Activated CD4-positive, alpha-beta T cell treated with anti-CD3 and anti-CD28 coated beads, Interleukin-2, amount 10 ng/mL, durations not matched to agents 7 days and 5 days (primary cell): ENCODE measurements at places on chromosomes 16 and 17.

- DNase-seq = no peak
Observed at GRCh38 chr17:16948587-16949376, 23.1 kb downstream of the TNFRSF13B start.

DNA sequence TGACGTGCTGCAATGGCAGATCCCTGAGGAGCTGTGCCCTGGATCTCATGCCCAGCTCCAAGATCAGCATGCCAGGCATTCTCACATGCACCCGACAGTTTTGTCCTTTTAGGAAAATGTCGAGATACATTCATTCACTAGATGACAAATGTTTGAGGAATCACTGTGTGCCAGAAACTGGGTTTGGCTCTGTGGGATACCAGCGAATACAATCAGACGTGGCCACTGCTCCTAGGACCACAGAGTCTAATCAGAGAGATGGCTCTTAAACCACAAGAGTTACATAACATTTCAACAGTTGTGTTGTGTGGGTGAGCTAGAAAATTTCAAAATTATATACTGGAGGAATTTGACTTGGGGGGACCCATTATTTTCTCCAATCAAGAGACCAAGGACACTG lies 579.7 kb downstream of the CDH13 start:
- no peak for DNase-seq

DNA sequence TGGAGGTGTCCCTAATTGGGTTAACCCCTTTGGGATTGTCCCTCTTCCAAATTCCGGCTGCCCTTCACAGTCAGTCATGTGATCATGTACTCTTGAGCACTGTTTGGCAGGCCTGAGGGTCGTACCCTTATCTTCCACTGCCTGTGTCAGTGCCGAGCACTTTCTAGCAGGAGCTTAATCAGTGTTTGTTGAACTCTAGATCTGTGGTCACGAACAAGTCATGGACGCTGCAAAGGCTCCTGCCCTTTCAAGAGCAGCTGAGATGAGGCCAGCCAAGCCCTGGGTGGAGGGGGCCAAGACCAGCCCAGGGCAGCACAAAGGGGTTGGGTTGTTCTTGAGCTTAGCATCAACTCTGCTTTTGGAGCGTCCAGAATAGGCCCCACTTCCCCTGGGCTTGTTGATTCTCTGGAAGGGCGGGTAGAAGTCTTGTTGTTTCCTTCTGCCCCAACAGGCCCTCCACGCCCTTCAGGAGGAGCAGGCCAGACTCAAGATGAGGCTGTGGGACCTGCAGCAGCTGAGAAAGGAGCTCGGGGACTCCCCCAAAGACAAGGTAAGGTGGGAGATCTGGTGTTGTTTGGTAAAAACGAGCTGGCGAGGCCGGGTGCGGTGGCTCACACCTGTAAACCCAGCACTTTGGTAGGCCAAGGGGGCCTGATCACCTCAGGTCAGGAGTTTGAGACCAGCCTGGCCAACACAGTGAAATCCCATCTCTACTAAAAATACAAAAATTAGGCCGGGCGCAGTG lies 5.3 kb downstream of the IFI35 start:
- DNase-seq = no peak

DNA sequence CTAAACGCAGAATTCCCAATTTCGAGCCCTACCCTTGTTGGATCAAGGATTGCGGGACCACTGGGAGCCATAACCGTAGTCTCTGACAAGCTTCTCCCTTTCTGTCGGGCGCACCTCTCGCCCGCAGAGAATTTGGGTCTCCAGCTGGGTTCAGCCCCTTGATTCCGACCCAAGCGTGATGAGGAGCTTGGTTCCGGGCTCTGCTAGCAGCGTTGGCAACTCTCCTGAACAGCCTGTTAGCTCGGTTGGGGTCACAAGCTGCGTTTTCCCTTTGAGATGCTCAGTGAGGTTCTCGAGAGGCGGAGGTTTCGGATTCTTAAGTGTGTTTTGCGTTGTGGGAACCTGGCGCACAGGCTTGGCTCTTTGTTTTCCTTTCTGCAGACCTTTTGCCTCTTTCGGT lies 655 bp downstream of the ATXN1L start:
- peak; percentile 44 for DNase-seq

DNA sequence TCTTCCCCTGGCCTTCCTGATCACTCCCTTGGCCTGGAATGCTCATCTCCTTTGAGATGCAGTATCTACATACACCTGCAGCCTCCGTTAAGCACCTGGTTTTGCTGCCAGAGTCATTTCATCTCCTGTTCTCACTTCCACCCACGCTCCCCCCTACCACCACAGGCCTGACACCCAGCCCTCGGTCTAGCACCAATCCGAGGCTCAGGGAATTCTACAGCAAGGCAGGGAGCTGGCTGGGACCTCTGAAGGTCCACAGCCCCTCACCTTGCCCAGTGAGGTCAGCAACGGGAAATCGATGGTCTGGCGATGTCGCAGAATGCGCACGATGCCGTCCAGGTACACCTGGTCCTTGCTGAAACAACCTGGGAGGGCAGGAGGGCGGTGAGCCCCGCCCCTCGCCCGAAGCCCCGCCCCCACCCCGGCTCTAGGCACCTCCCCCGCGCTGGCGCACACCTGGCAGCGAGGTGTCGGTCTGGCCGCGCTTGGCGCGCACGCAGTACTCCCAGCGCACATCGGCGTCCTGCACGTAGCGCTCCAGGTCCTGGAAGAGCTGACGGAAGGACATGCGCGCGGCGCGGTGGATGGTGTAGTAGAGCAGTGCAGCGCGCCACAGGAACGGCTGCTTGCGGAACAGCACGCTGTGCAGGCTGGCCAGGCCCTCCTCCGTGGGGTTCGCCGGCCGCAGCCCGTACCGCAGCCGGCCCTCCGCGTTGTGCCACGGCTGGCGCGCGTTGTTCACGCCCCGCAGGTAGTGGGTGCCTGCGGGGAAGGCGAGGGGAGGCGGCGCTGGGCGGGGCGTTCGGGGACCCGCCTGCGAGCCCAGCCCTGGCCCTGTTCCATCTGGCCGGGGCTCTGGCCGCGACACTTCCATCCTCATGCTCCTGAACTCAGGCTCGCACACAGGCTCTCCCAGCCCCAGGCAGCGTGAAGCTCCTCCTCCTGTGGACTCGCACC lies 5.7 kb downstream of the MATCAP1 start:
- peak; percentile 67 for DNase-seq

GRCh38 chr17:4329838-4330237 lies 36.6 kb downstream of the UBE2G1 start:
- DNase-seq = no peak

GRCh38 chr17:17494870-17495535 lies 1.2 kb downstream of the RASD1 start:
- DNase-seq = peak; percentile 14

DNA sequence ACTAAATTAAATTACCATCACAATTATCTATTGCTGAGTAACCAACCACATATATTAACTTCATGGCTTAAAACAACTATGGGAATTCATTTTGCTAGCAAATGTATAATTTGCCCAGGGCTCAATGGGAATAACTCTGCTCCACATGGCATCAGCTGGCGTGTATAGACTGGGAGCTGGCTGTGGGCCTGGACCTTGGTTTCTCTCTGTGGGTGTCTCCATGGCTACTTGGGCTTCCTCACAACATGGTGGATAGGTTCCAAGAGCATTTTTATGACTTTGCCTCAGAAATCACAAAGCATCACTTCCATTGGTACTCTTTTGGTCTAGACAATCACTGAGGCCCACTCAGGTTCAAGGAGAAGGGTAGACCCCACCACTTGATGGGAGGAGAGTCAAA lies 144.9 kb downstream of the SOCS1 start:
- no peak for DNase-seq

DNA sequence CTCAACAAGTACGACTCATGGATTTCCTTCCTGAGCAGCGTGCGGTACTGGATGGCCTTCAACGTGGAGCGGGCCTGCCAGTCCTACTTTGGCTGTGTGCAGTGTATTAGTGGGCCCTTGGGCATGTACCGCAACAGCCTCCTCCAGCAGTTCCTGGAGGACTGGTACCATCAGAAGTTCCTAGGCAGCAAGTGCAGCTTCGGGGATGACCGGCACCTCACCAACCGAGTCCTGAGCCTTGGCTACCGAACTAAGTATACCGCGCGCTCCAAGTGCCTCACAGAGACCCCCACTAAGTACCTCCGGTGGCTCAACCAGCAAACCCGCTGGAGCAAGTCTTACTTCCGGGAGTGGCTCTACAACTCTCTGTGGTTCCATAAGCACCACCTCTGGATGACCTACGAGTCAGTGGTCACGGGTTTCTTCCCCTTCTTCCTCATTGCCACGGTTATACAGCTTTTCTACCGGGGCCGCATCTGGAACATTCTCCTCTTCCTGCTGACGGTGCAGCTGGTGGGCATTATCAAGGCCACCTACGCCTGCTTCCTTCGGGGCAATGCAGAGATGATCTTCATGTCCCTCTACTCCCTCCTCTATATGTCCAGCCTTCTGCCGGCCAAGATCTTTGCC lies 9.0 kb downstream of the HAS3 start:
- DNase-seq = no peak

DNA sequence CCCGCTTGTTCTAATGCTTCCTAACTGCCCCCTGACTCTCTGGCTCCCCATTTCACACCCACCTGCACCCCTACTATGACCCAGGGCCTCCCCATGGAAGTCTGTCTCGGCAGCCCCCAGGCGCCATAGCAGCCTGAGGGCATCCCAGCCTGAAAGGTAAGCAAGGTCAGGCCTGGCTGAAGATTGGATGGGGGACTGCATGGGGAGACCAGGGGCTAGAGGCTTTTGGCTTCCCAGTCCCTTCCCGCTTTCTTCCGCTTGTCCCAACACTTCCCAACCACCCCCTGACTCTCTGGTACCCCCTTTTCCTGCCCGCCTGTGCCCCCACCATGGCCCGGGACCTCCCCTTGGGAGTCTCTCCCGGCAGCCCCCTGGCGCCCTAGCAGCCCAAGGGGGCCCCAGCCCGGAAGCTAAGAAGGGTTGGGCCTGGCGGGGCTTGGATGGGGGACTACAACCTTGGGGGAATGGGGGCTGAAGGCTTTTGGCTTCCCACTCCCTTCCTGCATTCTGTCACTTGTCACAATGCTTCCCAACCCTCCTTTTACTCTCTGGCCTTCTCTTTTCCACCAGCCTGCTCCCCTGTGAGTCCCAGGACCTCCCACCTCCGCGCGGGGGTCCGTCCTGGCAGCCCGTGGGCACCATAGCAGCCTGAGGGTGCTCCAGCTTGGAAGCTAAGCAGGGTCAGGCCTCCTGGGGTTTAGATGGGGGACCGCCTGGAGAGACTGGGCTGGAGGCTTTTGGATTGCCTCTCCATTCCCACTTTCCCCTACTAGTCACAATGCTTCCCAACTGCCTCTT lies 2288.4 kb downstream of the TP53TG3F start:
- no peak for DNase-seq

GRCh38 chr17:36980280-36980761 lies 31.6 kb downstream of the AATF start:
- no peak for DNase-seq

GRCh38 chr16:89042711-89043551 lies 50.7 kb upstream of the ACSF3 start:
- DNase-seq = no peak

- no peak for DNase-seq
Observed at GRCh38 chr16:80614908-80615671, 74.3 kb downstream of the DYNLRB2 start.

- DNase-seq = no peak
Observed at GRCh38 chr16:8230497-8230896, 359.8 kb downstream of the TMEM114 start.
